ENCODE measurements at places on chromosomes 13 and 19.

DNA sequence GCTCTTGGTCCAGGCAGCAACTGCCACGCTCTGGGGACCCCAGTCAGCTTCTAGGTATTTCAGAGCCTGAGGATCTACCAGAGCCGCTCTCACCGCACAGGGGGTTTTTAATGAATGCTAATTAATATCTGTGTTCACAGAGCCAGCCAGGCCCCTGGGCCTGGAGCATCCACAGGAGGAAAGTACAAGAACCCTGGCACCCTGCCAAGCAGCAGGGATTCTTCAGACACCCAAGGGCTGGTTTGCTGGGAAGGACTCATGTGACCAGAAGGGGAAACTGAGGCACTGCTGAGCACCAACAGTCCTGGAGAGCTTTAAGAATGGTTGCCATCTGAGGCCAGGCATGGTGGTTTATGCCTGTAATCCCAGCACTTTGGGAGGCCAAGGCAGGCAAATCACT lies 38.0 kb upstream of the ADGRE5 start:
- no peaks in the 10 kb centered on the region for H3K36me3 ChIP-seq
- DNase-seq: no peak
- H3K27me3 ChIP-seq: no peaks in the 10 kb centered on the region
- H3K4me1 ChIP-seq: peaks cover 2% of the 10 kb centered on the region
- no peak overlapping the region for H3K27ac ChIP-seq
- H3K4me3 ChIP-seq: no peak overlapping the region

DNA sequence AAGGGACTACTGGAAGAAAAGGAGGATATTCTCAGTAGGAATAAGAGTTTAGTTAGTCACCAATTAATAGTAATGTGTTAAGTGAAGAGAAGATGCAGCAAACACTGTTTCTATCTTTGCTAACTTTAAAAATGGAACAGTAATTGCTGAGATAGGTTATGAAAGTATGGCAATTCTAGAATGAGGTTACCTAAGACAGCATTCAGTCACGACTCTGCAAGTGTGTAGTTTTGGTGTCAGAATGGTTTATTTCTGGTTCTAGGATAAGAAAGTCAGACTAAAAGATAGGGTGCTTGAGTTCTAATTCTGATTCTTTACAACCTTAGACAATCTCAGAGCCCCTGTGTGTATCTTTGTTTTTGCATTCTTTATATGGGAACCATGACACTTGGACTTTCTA lies 138.1 kb downstream of the POU4F1 start:
- no peaks in the 10 kb centered on the region for H3K4me1 ChIP-seq
- H3K4me3 ChIP-seq: no peak overlapping the region
- DNase-seq: no peak
- H3K36me3 ChIP-seq: no peaks in the 10 kb centered on the region
- H3K27ac ChIP-seq: no peak overlapping the region

DNA sequence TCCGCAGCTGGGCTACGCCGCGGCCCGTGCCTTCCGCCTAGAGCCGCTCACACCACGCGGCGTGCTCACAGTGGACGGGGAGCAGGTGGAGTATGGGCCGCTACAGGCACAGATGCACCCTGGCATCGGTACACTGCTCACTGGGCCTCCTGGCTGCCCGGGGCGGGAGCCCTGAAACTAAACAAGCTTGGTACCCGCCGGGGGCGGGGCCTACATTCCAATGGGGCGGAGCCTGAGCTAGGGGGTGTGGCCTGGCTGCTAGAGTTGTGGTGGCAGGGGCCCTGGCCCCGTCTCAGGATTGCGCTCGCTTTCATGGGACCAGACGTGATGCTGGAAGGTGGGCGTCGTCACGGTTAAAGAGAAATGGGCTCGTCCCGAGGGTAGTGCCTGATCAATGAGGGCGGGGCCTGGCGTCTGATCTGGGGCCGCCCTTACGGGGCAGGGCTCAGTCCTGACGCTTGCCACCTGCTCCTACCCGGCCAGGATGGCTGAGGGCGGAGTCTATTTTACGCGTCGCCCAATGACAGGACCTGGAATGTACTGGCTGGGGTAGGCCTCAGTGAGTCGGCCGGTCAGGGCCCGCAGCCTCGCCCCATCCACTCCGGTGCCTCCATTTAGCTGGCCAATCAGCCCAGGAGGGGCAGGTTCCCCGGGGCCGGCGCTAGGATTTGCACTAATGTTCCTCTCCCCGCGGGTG lies 7.4 kb downstream of the DBP start:
- H3K27me3 ChIP-seq: no peaks in the 10 kb centered on the region
- no peak overlapping the region for H3K4me3 ChIP-seq
- H3K36me3 ChIP-seq: peaks cover 65% of the 10 kb centered on the region
- H3K27ac ChIP-seq: no peak overlapping the region
- H3K4me1 ChIP-seq: peaks cover 23% of the 10 kb centered on the region

- no peak overlapping the region for H3K4me3 ChIP-seq
- H3K27ac ChIP-seq: no peak overlapping the region
- peaks cover 18% of the 10 kb centered on the region for H3K36me3 ChIP-seq
- H3K27me3 ChIP-seq: peaks cover 4% of the 10 kb centered on the region
These were observed 2.4 kb downstream of the CTXN1 start for GRCh38 chr19:7923295-7924191.

GRCh38 chr19:46192992-46193650 lies 36.4 kb upstream of the IGFL1 start:
- no peak for DNase-seq
- no peak overlapping the region for H3K4me3 ChIP-seq
- H3K27me3 ChIP-seq: peaks cover 10% of the 10 kb centered on the region
- no peaks in the 10 kb centered on the region for H3K4me1 ChIP-seq

DNA sequence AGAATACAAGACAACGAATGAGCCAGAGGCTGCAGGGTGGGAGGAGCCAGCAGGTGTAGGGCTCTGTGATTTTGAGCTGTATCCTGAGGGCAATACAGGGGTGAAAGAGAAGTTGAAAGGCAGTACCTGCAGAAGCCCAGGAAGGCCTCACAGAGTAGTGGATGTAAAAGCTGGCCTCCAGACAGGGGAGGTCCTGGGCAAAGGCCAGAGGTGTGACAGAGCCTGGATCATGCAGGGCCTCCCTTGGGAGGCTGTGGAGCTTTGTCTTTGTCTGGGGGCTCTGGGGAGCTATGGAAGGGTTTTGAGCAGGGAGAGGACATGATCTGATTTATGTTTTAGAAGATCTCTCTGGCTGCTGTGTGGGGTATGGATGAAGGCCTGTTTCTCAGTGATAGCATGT lies 2.7 kb downstream of the MEGF8 start:
- no peak overlapping the region for H3K27ac ChIP-seq
- H3K4me1 ChIP-seq: peaks cover 7% of the 10 kb centered on the region
- no peak for DNase-seq
- H3K27me3 ChIP-seq: no peaks in the 10 kb centered on the region

- H3K27ac ChIP-seq: peak overlapping the region; percentile 93
- H3K36me3 ChIP-seq: no peaks in the 10 kb centered on the region
- no peak for DNase-seq
- H3K4me3 ChIP-seq: peak overlapping the region; percentile 61
- H3K4me1 ChIP-seq: peaks cover 22% of the 10 kb centered on the region
These were observed 541 bp downstream of the ELF1 start for GRCh38 chr13:41018602-41018948.

DNA sequence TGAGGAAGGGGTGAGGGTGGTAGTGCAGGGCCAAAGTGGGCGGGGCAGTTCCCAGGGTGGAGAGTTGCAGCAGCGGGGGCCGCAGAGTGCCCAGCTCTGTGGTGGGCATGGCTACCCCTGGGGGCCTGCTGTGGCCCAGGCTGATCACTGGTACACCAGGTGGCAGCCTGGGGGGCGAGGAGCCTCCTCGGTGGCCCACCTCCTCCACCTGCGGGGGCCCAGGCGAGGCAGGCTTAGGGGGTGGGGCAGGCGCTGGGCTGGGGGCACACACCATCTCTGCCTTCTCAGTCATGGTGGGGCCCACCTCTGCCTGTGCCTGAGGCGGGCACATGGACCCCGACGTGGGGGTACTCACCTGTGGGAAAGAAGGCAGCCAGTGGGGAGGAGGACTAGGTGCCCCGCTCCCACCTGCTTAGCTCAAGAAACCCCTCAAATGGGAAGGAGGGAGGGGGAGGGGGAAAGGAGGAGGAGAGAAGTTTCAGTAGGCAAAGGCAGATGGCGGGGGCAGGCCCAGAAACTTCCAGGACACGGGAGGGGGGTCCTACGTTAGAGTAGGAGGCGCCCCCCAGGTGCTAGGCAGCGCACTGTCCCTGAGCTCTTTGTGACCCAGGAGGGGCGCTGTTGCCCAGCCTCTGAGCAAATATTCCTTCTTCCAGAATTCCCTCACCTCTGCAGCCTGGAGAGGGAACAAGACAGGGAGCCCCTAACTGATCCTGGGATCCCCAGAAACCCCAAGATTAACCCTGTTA lies 1.6 kb downstream of the LYL1 start:
- peaks cover 6% of the 10 kb centered on the region for H3K27me3 ChIP-seq
- H3K4me1 ChIP-seq: peaks cover 67% of the 10 kb centered on the region
- DNase-seq: no peak
- no peaks in the 10 kb centered on the region for H3K36me3 ChIP-seq
- peak overlapping the region; percentile 63 for H3K4me3 ChIP-seq

DNA sequence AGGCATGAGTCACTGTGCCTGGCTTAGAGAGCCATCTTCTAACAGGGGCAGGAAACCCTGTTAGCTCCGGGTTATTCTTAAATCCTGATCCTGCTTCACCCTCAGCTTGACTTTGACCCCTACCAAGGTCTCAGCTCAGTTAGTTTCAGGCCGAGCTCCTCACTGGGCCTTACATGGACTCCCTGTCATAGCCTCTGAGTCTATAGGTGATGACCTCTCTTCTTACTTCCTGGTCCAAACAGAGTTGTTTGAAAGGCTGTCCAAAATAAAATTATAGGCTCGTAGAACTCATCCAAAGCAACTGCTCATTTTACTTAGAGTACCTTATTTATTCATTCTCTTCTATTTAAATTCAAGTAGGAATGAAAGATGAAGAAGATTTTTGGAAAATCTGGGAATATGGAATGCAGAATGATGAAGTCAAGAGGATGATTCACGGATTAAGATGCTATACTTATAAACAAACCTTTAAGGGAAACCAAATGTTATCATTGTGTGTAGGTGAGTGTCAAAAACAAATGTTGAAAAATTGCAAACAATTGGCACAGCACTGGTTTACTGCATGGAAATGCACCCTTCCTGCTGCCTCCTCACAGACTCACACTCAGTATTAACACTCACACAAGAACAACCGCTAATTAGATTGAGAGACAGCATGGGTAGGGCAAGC lies 174.1 kb downstream of the RGCC start:
- no peak overlapping the region for H3K4me3 ChIP-seq
- H3K27ac ChIP-seq: no peak overlapping the region
- no peaks in the 10 kb centered on the region for H3K4me1 ChIP-seq
- no peaks in the 10 kb centered on the region for H3K27me3 ChIP-seq
- no peaks in the 10 kb centered on the region for H3K36me3 ChIP-seq

GRCh38 chr13:29103065-29103800 lies 283.1 kb downstream of the MTUS2 start:
- H3K36me3 ChIP-seq: no peaks in the 10 kb centered on the region
- no peak for DNase-seq
- no peaks in the 10 kb centered on the region for H3K4me1 ChIP-seq
- no peak overlapping the region for H3K4me3 ChIP-seq
- no peaks in the 10 kb centered on the region for H3K27me3 ChIP-seq

- H3K36me3 ChIP-seq: no peaks in the 10 kb centered on the region
- peak overlapping the region; percentile 77 for H3K4me3 ChIP-seq
- no peaks in the 10 kb centered on the region for H3K27me3 ChIP-seq
- H3K4me1 ChIP-seq: peaks cover 13% of the 10 kb centered on the region
- no peak for DNase-seq
These were observed 241 bp downstream of the ODAD3 start for GRCh38 chr19:11434703-11435056.

- H3K27me3 ChIP-seq: no peaks in the 10 kb centered on the region
- H3K4me3 ChIP-seq: no peak overlapping the region
- DNase-seq: no peak
- no peaks in the 10 kb centered on the region for H3K4me1 ChIP-seq
These were observed 21.8 kb upstream of the SLC7A10 start for GRCh38 chr19:33247441-33247819.

GRCh38 chr13:96898646-96899254 lies 95.5 kb downstream of the OXGR1 start:
- H3K4me1 ChIP-seq: no peaks in the 10 kb centered on the region
- no peak overlapping the region for H3K4me3 ChIP-seq
- no peak overlapping the region for H3K27ac ChIP-seq
- H3K36me3 ChIP-seq: no peaks in the 10 kb centered on the region
- DNase-seq: no peak

GRCh38 chr13:40657307-40657706 lies 9.1 kb downstream of the FOXO1 start:
- no peak for DNase-seq
- no peaks in the 10 kb centered on the region for H3K27me3 ChIP-seq
- H3K27ac ChIP-seq: no peak overlapping the region
- H3K4me1 ChIP-seq: peaks cover 48% of the 10 kb centered on the region
- no peak overlapping the region for H3K4me3 ChIP-seq

GRCh38 chr13:34750078-34750931 lies 191.8 kb upstream of the NBEA start:
- no peaks in the 10 kb centered on the region for H3K4me1 ChIP-seq
- DNase-seq: no peak
- no peak overlapping the region for H3K27ac ChIP-seq
- H3K4me3 ChIP-seq: no peak overlapping the region
- no peaks in the 10 kb centered on the region for H3K27me3 ChIP-seq

DNA sequence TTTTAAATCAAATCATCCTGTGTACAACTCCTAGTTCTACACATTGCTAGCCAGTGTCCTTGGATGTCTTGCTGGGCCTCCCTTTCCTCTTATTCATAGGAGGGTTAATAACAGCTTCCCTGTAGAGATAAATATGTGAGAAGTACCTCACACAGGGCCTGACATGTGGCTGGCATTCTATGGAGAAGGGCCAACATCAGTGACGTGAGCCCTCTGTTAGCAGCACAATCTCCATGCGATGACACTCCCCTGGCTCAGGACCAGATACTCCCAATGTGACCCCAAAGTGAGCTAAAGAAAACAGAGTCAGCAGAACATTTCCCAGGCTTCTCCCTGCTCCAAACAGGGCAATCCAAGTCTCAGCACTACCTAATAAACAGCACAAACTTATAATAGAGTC lies 818.4 kb downstream of the DIAPH3 start:
- H3K4me3 ChIP-seq: no peak overlapping the region
- DNase-seq: no peak
- H3K27me3 ChIP-seq: no peaks in the 10 kb centered on the region
- no peaks in the 10 kb centered on the region for H3K36me3 ChIP-seq

- H3K36me3 ChIP-seq: no peaks in the 10 kb centered on the region
- peak; percentile 11 for DNase-seq
- H3K4me1 ChIP-seq: no peaks in the 10 kb centered on the region
- H3K27ac ChIP-seq: no peak within 1 kb of the TSS
- no peaks in the 10 kb centered on the region for H3K27me3 ChIP-seq
These were observed at the start of gene PVR for GRCh38 chr19:44643605-44644401. Gene PVR (plus strand): TSS chr19:44643910. CDS start chr19:44644097, 187 bp downstream.
